Kidney (tissue), 22 donors: ENCODE measurements at places on chromosomes 2 and 18. TPM values are rescaled to one million over a fixed set of nuclear protein-coding genes. Genes with fewer than 3 reads are reported as not detected.
A peak's percentile ranks its signal among the peaks of the same experiment; 100 is the strongest.

GRCh38 chr2:85887566-85888019 is 1.2 kb downstream of the ST3GAL5 start:
- H3K4me1 ChIP-seq = peaks cover 8% of the 10 kb centered on the region
- H3K27ac ChIP-seq = no peak overlapping the region

The ATP8B1 gene
- total RNA-seq = 40.8 TPM

DNA sequence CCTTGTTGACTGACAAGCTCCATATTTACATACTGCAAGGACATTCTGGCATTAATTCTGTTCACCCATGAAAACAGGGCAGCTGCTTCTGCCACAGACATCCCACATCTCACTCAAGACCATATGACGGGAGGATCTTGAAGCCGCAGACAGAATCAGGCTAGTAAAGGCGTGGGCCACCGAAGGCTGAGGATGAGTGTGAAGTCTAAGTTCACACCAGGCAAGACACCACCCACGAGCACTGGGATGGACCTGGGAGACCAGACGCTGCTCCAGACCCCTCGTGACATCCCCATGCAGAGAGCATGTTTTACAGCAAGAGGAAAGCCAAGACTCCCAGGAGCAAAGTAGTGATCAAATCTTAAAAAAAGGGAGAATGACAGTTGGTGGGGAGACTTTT is 3.2 kb downstream of the FHL2 start:
- no peak overlapping the region for H3K27ac ChIP-seq
- no peak overlapping the region for H3K4me3 ChIP-seq
- H3K4me1 ChIP-seq = no peaks in the 10 kb centered on the region
- H3K27me3 ChIP-seq = no peaks in the 10 kb centered on the region
- no peaks in the 10 kb centered on the region for H3K36me3 ChIP-seq

GRCh38 chr2:191650896-191651773 is 26.8 kb upstream of the NABP1 start:
- H3K27me3 ChIP-seq = no peaks in the 10 kb centered on the region
- no peak overlapping the region for H3K4me3 ChIP-seq
- DNase-seq = peak; percentile 4

DNA sequence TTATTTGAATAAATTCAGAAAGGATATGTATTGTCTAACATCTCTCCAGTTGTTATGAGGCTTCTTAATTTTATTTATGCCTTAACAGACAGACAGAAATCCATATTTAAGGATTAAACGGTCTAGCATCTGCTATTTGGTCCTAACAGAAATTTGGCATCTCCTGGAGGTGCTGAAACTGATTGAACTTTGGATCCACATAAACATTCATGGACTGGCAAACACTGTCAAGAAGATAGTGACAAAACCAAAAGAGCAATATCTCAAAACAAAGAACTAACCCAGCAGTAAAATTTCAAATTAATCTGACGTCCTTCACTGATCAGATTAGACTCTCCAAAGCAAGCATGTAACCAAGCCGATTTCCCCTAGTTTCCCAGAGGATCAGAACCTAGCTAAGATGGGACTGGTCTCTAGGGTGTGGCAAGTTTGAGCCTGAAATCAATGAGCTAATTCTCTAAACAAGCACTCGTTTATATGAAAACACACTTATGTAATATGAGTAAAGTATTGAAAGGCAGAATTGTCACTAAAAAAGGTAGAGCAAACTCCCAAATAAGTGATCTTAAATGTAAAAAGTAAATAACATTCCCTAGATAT is 139.5 kb downstream of the NOL4 start:
- no peaks in the 10 kb centered on the region for H3K36me3 ChIP-seq
- H3K27ac ChIP-seq = no peak overlapping the region
- no peaks in the 10 kb centered on the region for H3K4me1 ChIP-seq
- no peak for DNase-seq

GRCh38 chr2:145415151-145415550 is 895.2 kb upstream of the ZEB2 start:
- no peaks in the 10 kb centered on the region for H3K4me1 ChIP-seq
- no peaks in the 10 kb centered on the region for H3K36me3 ChIP-seq
- DNase-seq = no peak
- no peaks in the 10 kb centered on the region for H3K27me3 ChIP-seq
- no peak overlapping the region for H3K4me3 ChIP-seq

DNA sequence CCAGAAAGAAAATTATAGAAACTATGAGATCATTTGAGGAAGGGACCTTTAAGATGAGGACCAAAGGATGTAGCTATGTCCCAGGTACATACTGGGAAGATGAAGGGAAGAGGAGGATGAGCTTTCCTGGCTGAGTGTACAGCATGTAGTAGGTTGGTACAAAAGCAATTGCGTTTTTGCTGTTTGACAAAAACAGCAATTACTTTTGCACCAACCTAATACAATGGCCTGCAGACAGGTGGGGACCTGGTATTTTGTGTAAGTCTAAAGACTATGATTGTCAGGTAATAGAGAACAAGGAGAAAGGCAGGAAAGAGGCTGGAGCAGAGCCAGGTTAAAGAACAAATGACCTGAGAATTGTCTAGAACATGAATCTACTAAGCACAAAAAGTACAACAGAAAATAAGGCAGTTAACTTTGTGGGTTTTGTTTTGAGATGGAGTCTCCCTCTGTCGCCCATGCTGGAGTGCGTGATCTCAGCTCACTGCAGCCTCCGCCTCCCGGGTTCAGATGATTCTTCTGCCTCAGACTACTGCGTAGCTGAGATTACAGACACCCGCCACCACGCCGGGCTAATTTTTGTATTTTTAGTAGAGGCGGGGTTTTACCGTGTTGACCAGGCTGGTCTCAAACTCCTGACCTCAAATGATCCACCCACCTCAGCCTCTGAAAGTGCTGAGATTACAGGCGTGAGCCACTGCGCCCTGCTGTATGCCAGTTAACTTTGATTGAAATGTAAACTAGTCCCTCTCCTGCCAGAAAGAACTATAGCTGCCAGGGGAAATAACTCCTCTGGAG is 3.2 kb upstream of the TGOLN2 start:
- DNase-seq = no peak
- no peak overlapping the region for H3K4me3 ChIP-seq
- no peaks in the 10 kb centered on the region for H3K27me3 ChIP-seq
- H3K36me3 ChIP-seq = no peaks in the 10 kb centered on the region
- no peak overlapping the region for H3K27ac ChIP-seq
- H3K4me1 ChIP-seq = peaks cover under 1% of the 10 kb centered on the region

The CIB4 gene
- total RNA-seq = not detected

DNA sequence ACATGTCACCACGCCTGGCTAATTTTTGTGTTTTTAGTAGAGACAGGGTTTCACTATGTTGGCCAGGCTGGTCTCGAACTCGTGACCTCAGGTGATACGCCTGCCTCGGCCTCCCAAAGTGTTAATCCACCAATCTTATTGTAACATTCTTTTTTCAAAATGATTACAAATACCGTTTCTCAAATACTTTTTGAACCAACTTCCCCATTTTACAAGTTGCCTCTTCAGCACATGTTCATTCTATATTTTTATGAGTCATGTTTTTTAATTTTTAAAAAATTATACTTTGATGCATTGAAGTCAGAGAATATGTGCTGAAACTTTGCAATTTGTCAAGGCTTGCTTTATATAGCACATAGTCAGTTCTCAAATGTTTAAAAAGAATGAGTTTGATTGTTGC is 58.2 kb downstream of the QPCT start:
- no peaks in the 10 kb centered on the region for H3K4me1 ChIP-seq
- H3K4me3 ChIP-seq = no peak overlapping the region
- no peaks in the 10 kb centered on the region for H3K27me3 ChIP-seq
- H3K27ac ChIP-seq = no peak overlapping the region
- H3K36me3 ChIP-seq = no peaks in the 10 kb centered on the region
